Peyer's patch (tissue), 4 donors: ENCODE measurements at places on chromosomes 16 and 17. TPM values are rescaled to one million over a fixed set of nuclear protein-coding genes. Genes with fewer than 3 reads are reported as not detected.

GRCh38 chr16:35425270-35425669 is 1965.9 kb downstream of the TP53TG3F start:
- no peak for DNase-seq

- no peak for DNase-seq
These were observed 1.2 kb downstream of the ATMIN start for GRCh38 chr16:81036751-81037350.

GRCh38 chr16:6131526-6132050 is 1034.0 kb upstream of the EEF2KMT start:
- no peak for DNase-seq

GRCh38 chr17:80263253-80264204 is 2.9 kb downstream of the RNF213 start:
- DNase-seq, result peak; percentile 97

GRCh38 chr17:76937238-76937637 is 69.0 kb downstream of the MGAT5B start:
- DNase-seq, result no peak

- DNase-seq, result peak; percentile 82
These were observed 13.1 kb upstream of the PRR35 start for GRCh38 chr16:546909-547770.

Gene TAT
- total RNA-seq, result not detected

Gene PERCC1
- not detected for total RNA-seq

Gene CACNA1H
- 5.8 TPM for total RNA-seq

Gene ANKFY1
- 40.8 TPM for total RNA-seq

Gene OR4D2
- not detected for total RNA-seq

Gene ITGAD
- not detected for total RNA-seq
